Esophagus muscularis mucosa (tissue), 4 donors: ENCODE measurements at places on chromosomes 6 and 20. TPM values are rescaled to one million over a fixed set of nuclear protein-coding genes. Genes with fewer than 3 reads are reported as not detected.

GRCh38 chr6:63403725-63404124 is 83.9 kb upstream of the LGSN start:
- H3K27me3 ChIP-seq, result no peaks in the 10 kb centered on the region
- H3K36me3 ChIP-seq, result no peaks in the 10 kb centered on the region
- H3K4me3 ChIP-seq, result no peak overlapping the region
- H3K27ac ChIP-seq, result no peak overlapping the region

DNA sequence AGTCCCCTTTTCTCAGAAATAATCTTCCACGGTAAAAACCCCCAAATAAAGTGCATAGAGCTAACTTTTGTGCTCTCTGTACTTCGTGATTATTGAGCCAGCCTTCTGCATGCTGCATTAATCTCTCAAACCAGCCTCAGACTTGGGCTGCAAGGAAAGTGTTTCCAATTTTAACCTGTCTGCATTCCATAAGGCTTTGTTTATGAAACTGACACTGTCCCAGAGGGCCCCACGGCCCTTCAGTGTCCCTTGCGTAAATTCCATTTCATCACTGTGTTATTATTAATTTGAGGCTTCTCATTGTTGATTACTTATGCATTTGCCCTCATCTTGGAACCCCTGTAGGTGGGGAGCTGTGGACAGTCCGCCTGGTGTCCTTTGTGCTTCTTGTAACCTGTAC is 15.6 kb upstream of the SNRPB2 start:
- H3K27me3 ChIP-seq, result no peaks in the 10 kb centered on the region
- H3K4me1 ChIP-seq, result no peaks in the 10 kb centered on the region
- no peak overlapping the region for H3K27ac ChIP-seq
- DNase-seq, result no peak
- no peaks in the 10 kb centered on the region for H3K36me3 ChIP-seq

The DLK2 gene
- not detected for total RNA-seq

DNA sequence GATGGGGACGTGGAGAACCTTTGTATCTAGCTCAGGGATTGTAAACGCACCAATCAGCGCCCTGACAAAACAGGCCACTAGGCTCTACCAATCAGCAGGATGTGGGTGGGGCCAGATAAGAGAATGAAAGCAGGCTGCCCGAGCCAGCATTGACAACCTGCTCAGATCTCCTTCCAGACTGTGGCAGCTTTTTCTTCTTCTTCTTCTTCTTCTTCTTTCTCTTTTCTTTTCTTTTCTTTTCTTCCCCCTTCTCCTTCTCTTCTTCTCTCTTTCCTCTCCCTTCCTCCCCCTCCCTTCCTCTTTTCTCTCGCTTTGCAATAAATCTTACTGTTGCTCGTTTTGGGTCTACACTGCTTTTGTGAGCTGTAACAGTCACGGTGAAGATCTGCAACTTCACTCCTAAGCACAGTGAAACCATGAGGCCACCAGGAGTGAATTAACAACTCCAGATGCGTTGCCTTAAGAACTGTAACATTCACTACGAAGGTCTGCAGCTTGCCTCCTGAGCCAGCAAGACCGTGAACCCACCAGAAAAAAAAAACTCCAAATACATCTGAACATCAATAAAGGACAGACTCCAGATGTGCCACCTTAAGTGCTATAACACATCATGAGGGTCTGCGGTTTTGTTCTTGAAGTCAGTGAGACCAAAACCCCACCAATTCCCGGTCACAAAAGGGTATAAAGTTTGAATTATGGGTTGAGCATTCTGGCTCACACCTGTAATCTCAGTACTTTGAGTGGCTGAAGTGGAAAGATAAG is 19.6 kb upstream of the SERPINB1 start:
- DNase-seq, result peak; percentile 77
- no peak overlapping the region for H3K27ac ChIP-seq
- H3K36me3 ChIP-seq, result no peaks in the 10 kb centered on the region
- no peaks in the 10 kb centered on the region for H3K27me3 ChIP-seq
- H3K4me3 ChIP-seq, result no peak overlapping the region

The PLA2G7 gene
- total RNA-seq, result 0.29 TPM

GRCh38 chr20:57251344-57251743 is 15.1 kb downstream of the BMP7 start:
- H3K4me1 ChIP-seq, result no peaks in the 10 kb centered on the region
- no peak overlapping the region for H3K27ac ChIP-seq
- H3K27me3 ChIP-seq, result no peaks in the 10 kb centered on the region
- H3K36me3 ChIP-seq, result no peaks in the 10 kb centered on the region
- H3K4me3 ChIP-seq, result no peak overlapping the region
